ENCODE measurements at places on chromosomes 6 and 20.

- no peak for DNase-seq
Measured at GRCh38 chr6:78430521-78430920, 436.8 kb upstream of the IRAK1BP1 start.

DNA sequence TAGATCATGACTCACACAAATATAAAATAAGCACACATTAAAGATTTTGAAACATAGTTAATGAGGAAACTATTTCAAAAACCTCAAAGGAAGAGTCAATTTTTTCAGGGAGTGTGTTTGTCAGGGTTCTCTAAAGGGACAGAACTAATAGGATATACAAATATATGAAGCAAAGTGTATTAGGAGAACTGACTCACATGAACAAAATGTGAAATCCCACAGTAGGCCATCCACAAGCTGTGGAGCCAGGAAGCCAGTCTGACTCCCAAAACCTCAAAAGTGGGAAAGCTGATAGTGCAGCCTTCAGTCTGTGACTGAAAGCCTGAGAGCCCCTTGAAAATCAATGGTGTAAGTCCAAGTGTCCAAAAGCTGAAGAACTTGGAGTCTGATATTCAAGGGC is 898.0 kb upstream of the EYS start:
- DNase-seq, result no peak

GRCh38 chr6:35042031-35042815 is 98.9 kb downstream of the TCP11 start:
- DNase-seq, result no peak

DNA sequence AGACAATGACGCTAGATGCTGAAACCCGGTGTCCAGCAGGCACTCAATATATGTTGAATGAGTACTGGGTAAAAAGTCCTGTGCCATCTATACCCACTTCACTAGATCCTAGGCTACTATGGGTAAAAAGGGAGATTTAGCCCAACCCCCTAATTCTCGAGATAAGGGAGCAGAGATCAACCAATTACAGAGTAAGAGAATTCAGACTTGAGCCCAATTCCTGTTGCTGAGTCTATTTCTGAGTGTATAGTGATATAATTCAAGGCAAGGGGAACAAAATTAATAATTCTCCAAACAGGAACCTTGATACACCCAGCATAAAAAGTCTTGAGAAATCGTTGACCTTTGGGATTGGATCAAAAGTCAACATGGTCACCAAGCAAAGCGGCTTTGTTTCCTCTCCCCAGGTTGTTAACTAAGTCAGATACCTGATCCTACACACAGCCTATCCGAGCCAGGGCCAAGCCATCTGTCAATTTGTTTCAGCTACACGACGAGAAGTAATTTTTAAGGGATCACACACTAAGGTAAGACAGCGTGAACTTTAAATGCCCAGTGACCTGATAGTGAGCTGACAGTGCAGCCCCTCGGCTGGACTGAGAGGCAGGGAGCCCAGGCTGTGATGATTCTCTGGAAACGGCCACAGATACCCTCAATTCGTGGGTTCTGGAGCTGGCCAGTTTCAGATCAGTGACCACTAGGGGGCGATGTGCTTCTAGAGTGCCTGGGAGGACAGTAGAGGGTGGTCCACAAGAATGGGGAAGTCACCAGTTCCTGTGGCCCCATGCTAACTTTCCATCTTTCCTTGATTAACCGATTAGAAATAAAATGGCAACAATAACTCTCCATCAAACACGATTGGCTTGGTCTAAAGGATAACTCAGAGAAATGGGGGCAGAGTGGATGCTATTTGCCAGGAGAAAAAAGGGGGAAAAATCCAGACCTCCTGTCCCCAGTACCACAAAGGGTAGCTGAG is 46.2 kb downstream of the SLC22A23 start:
- peak; percentile 27 for DNase-seq

DNA sequence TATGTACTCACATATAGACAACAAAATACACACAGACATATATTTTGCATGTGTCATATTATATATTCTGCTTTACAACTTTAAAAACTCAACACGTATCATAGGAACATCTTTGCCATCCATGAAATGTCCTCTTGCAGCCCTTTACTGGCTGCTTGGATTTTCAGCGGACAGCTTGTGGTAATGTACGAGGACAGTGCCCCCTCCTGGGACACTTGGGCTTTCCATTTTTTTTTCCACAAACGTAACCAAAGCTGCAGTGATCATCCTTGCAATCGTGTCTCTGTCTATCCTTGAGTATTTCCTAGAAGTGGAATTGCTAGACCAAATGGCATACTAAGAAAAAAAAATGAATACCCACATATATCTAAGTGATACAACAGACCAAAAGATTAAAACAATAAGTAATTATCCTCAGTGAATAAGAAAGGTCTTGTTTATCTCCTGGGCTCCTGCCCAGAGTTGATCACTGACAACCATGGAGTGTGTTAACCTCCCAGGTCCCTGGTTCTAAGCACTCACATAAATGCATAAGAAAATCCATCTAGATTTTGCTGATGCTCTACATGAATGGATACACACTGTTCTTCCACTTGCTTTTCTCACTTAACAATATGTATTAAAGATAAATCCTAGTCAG is 18.1 kb downstream of the BPI start:
- DNase-seq, result no peak

- peak; percentile 11 for DNase-seq
Measured at GRCh38 chr6:43286980-43287716, 10.9 kb upstream of the SLC22A7 start.

GRCh38 chr6:166815629-166816028 is 140.7 kb downstream of the RNASET2 start:
- no peak for DNase-seq

- DNase-seq, result no peak
Measured at GRCh38 chr6:5723841-5724691, 282.7 kb downstream of the NRN1 start.

GRCh38 chr6:130223508-130223907 is 757 bp upstream of the SAMD3 start:
- no peak for DNase-seq

- DNase-seq, result no peak
Measured at GRCh38 chr6:24898676-24899075, 37.1 kb downstream of the RIPOR2 start.

- no peak for DNase-seq
Measured at GRCh38 chr6:30779850-30780641, 35.7 kb upstream of the IER3 start.

DNA sequence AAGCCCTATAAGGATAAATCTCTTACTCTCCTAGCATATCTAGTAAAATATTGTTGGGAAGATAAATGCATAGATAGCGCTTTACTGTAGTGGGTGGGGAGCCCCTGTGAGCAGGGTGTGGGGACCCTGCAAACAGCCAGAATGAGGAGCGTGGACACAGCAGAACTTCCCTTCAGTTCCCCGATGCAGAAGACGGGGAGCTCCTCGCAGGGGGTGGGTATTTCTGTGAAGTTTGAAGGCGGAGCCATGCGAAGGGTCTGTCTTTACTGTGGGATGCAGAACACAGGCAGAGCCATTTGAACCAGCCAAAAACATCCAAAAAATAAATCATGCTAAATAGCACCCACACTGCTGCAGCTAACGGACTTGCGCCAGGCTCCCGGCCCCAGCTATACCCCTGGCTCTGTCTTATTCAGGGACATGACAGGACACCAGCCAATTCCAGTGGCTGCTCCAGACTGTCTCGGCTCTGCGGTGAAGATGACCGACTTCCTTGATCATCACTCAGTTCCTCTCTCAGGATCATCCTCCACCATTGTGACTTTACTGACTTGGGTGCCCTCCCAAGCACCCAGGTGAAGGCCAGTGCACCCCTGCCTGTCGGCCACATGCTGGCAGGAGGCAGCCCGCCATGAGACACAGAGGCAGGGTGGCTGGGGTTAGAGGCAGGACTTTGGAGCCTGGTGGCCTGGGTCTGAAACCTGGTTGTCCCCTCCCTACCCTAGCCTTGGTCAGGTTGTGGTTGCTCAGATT is 134.5 kb downstream of the SMOC2 start:
- no peak for DNase-seq

DNA sequence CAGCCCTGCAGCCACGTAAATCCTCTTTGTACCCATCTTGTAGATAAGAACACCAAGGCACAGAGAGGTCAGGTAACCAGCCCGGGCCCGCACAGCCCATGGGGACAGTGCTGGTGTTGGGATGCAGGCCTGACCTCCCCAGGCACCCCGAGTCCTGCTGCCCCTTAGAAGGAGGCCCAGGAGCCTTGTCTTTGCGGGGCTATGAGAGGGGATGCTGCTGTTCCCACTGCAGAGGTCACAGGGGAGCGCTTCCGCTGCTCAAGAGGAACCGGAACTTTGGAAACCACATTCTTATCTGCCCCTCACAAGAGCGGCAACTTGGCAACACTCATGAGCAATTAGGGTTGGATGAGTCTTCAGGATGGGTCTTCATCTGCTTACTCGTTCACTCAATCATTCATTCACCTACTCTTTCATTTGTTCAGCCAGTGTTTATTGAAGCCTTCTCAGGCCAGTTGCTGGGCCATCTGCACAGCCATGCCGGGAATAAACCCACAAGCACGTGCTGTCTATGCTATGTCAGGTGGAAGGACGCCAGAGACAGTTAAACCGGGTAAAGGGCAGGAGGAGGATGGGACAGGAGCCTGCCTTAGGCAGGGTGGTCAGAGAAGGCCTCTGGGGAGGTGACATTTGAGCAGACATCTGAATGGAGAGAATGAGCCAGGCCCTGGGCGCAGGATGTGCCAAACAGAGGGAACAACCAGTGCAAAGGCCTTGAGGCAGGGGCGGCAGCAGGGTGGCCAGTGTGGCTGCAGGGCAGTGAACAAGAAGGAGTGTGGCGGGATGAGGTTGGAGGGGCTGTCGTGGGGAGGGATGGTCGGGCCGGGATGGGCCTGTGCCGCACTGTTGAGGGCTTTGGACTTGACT is 60.8 kb downstream of the RBM38 start:
- no peak for DNase-seq

- DNase-seq, result no peak
Measured at GRCh38 chr6:151051164-151051563, 185.7 kb downstream of the MTHFD1L start.

- DNase-seq, result no peak
Measured at GRCh38 chr20:63942250-63942951, 13.8 kb downstream of the UCKL1 start.

DNA sequence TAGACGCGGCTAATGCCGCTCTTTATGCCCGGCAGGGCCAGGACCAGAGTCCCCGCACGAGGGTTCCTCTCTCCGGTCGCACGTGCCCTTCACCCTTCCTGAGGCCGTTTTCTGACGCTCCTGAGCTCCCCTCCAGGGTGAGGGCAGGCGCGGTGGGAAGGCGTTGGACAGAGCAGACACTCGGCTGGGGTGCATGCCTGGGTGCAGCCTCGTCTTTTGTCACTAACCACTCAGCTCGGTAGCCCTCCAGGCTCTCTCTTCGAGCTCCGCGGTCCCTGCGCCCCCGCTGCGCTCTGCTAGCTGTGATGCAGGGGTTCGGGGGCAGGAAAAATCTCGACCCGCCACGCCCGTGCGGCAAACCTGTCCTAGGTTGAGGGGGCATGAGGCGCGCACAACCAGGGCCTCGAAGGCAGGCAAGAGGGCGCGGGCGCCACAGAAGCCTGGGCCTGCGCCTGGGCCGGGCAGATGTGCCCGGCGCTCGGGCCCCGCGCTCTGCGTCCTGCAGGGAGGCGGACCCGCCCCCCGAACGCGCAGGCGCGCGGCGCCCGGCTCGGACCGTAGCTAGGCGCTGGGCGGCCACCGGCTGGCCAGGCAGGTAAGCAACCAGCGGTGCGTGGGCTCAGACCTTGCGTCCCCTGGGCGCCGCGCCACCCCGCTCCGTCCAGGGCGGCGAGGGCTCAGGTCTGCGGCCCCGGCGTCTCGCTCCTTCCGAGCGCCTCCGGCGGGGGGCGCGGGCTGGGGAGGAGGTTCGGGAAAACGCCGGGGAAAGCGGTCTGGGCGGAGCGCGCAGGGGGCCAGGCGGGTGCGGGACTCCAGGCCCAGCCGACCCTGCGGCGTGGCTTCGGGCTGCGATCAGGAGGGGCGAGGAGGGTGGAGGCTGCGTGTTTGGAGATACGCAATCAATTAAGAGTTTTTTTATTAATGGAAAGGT is at the start of gene L3MBTL1:
L3MBTL1 (plus strand) TSS at position 548 of the 931 bp plus-strand sequence. CDS start 5,807 bp downstream, outside the sequence.
- no peak for DNase-seq

- no peak for DNase-seq
Measured at GRCh38 chr6:46484081-46484820, 7.0 kb downstream of the RCAN2 start.

- no peak for DNase-seq
Measured at GRCh38 chr6:47446669-47447330, 30.8 kb upstream of the CD2AP start.

DNA sequence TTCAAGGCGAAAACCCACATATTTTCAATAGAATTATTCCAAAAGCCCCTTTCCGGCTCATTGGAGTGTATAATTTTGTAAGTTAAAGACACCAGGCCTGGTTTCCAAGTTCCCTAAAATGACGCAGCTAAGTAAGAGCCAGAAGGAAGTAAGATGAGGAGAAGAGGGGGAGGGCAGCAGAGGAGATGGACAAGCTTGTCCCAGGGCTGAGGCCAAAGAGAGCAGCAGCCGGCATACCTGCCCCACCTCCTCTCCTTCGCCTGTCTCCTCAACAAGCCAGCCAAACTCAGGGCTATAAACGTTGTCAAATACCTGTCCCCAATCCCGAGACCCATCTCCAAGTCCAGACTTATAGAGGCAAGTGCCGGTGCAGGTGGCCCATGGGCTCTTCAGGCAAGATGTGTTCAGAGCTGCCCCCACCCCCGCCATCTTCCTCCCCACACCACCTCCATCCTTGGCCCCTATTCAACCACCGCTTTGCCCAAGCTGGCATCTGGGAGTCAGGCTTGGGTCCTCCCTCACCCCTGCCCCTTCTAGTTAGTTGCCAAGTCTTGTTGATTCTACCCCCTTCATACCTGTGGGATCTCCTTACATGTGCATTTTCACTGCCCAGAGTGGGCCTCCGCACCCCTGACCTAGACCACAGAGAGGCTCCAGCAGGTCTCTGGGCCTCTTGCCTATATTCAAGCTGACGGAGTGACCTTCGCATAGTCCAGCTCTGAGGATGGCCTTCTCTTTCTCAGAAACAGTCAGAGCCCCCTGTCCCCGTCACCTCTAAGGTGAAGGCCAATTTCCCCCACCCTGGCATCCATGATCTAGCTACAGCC is 75.7 kb upstream of the SIRPA start:
- no peak for DNase-seq

DNA sequence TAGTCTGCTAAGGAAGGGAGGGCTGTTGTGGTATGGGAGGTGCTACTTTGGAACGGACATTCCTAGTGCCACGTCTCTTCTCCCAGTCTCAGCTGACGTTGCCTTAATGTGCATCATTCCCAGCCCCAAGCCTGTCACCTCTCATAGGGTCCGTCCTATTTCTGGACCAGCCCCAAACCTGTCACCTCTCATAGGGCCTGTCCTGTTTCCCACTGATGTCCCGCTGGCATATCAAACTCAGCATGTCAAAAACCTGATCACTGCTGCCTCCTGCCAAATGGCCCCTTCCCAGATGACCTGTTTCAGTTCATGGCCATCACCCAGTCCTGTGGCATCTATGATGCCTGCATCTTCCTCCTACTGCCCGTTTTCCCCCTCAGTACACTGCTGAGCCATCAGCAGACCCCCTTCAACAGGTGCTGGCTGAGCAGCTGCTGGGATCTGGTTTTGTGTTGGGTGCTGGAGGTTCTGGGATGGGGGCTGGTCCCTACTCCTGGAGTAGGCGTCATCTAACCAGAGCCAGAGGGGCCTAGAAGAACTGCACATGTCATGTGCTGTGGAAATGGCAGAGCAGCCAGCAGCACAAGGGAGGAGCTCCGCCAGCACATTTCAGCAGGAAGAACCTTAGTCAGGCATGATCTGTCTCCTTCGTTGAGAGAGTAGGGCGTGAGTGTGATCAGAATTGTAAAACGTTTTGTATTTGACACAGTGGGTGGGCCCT is 3.3 kb downstream of the ENTPD6 start:
- DNase-seq, result no peak

- no peak for DNase-seq
Measured at GRCh38 chr6:44007818-44008621, 119.2 kb downstream of the MRPL14 start.
